ENCODE measurements at places on chromosomes 7 and 10. TPM values are rescaled to one million over a fixed set of nuclear protein-coding genes. Genes with fewer than 3 reads are reported as not detected.

OR13A1 gene
- total RNA-seq, result under 0.01 TPM

GLI3 gene
- total RNA-seq, result 4.9 TPM

SPOCK2 gene
- total RNA-seq, result 2.0 TPM

CRHR2 gene
- not detected for total RNA-seq

OR2A1 gene
- total RNA-seq, result not detected

SFRP5 gene
- not detected for total RNA-seq

ZC3HAV1L gene
- 3.8 TPM for total RNA-seq

FAM180A gene
- 20.2 TPM for total RNA-seq

CDNF gene
- total RNA-seq, result 1.5 TPM

UCN3 gene
- not detected for total RNA-seq

RAPGEF5 gene
- 0.95 TPM for total RNA-seq

NPC1L1 gene
- total RNA-seq, result 0.09 TPM

SCART1 gene
- 3.7 TPM for total RNA-seq

DKK1 gene
- 18.4 TPM for total RNA-seq

XRCC2 gene
- 0.26 TPM for total RNA-seq

MARVELD1 gene
- 9.5 TPM for total RNA-seq

SHH gene
- not detected for total RNA-seq

SOSTDC1 gene
- not detected for total RNA-seq

SYCE1 gene
- total RNA-seq, result under 0.01 TPM

CYP26C1 gene
- total RNA-seq, result under 0.01 TPM

WASHC2C gene
- total RNA-seq, result 67.8 TPM

TACC2 gene
- 2.5 TPM for total RNA-seq

PARP12 gene
- total RNA-seq, result 13.7 TPM

GUSB gene
- 35.7 TPM for total RNA-seq

ELAPOR2 gene
- total RNA-seq, result 2.2 TPM

PDCD11 gene
- 21.6 TPM for total RNA-seq

KAZALD1 gene
- total RNA-seq, result 84.3 TPM

PNLIPRP3 gene
- not detected for total RNA-seq

SH2D4B gene
- not detected for total RNA-seq

SPDYE5 gene
- not detected for total RNA-seq

CDHR1 gene
- total RNA-seq, result not detected

TEX36 gene
- not detected for total RNA-seq

GRID2IP gene
- under 0.01 TPM for total RNA-seq

TMEM196 gene
- total RNA-seq, result not detected

LRRD1 gene
- not detected for total RNA-seq

CFAP70 gene
- total RNA-seq, result 2.1 TPM

ADAM22 gene
- 0.47 TPM for total RNA-seq

PTPN12 gene
- 25.2 TPM for total RNA-seq

ATRNL1 gene
- 0.16 TPM for total RNA-seq

TMEM26 gene
- total RNA-seq, result 2.5 TPM

POR gene
- total RNA-seq, result 128 TPM

ACBD7 gene
- 0.79 TPM for total RNA-seq

MMD2 gene
- not detected for total RNA-seq

ZNF12 gene
- 11.1 TPM for total RNA-seq

PLXNA4 gene
- total RNA-seq, result 2.5 TPM

AVL9 gene
- 17.1 TPM for total RNA-seq

TBX20 gene
- total RNA-seq, result not detected

ENO4 gene
- total RNA-seq, result 0.34 TPM

TMEM184A gene
- under 0.01 TPM for total RNA-seq

NKX6-2 gene
- not detected for total RNA-seq
